ENCODE measurements at places on chromosomes 3 and 15.

GRCh38 chr3:15382405-15382923, 44.9 kb downstream of the METTL6 start:
- no peak for DNase-seq

- peak; percentile 45 for DNase-seq
Observed at GRCh38 chr3:159263750-159264553, 462.1 kb downstream of the MFSD1 start.

GRCh38 chr3:160870327-160870726, 114.3 kb downstream of the PPM1L start:
- DNase-seq: peak; percentile 60

GRCh38 chr3:62364191-62364590, 9.2 kb downstream of the FEZF2 start:
- no peak for DNase-seq

DNA sequence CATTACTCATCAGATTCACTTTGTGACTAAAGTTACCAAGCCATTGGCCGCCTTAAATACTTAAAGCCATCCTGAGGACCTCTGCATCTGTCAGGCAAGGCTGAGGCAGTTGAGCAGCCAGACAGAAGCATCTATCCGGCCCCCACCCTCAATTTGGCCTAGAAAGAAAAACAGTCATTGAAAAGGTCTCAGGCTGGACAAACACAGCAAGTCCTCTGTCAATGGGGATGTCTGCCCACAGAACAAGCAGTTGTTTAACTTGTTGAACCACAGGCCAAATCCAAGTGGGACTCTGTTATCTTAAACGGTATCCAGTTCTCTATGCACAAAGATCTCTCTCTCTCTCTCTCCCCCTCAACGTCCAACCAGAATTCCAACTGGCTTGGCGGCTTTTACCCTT, 2.8 kb downstream of the ZIC4 start:
- DNase-seq: no peak

GRCh38 chr3:132209855-132210254, 107.4 kb upstream of the ACP3 start:
- no peak for DNase-seq

Data from NCI-H1417 (cell line).